ENCODE measurements at places on chromosomes 7 and 10.

DNA sequence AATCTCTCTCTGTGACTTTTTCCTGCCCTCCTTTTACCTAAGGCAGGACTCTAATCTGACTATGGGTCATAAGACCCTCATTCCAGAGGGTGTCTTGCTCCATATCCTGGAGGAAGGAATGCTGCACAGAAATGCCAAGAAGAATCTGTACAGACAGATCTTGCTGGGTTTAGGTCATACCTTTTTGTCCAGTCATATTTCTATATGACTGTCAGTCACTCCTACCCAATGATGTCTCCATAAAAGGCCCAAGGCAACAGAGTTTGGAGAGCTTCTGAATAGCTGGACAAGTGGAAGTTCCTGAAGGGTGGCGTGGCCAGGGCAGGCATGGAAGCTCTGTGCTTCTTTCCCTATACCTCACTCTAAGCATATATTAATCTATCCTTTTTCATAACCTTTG, 47.5 kb downstream of the FEZF1 start:
- DNase-seq, result no peak

DNA sequence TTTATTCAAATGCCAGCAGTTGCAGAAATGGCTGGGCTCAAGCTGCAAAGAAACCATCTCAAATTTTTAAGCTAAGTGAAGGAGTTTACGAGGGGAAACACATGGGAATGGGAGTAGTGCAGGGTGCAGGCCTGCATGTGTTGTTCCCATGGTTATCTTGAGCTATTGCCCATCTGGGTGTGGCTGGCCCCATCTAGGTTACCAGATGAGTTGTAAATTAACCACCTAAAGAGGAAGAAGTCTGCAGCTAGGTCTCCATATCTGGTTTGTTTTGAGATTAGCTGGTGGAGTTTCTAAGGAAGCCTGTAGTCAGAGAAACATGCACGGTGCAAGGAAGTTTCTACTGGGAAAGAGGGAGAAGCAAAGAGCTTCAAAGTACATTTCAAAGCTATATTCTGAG, 23.3 kb upstream of the STEAP2 start:
- DNase-seq, result no peak

GRCh38 chr10:88490231-88490980, 92.7 kb downstream of the RNLS start:
- no peak for DNase-seq

- no peak for DNase-seq
These were observed 88.7 kb downstream of the UBE2H start for GRCh38 chr7:129864042-129864441.

DNA sequence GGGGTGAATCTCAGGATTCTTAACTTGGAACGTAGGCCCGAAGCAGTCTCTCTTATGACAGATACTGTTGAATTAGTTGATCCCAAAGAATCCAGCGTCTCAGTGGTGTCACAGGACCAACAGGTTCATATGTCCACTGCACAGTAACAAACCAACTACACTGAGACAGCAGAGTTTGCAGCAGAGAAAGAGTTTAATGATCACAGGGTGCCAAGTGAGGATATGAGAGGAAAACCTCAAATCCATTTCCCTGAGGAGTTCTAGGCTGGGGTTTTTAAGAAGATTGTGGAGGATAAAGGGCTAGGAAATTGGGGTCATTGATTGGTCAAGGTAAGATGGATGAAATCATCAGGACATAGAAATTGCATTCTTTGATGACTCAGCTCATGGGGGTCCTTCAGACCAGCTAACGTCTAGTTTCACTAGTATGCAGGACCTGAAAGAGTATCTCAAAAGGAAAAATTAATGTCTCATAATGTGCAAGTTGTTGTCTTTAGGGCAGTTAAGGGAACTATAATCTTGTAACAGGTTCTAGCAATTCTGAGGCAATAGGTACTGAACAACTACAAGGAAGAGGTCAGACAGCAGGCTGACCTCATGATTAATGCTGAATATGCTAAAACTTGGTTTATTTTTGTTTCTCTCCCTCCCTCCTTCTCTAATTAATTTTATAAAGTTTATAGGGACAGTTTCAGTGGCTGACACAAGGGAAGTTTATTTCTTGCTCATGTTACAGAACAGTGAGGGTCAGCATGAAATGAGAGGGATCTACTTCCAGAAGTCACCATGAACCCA, 310.9 kb upstream of the NEBL start:
- no peak for DNase-seq

- no peak for DNase-seq
These were observed 291.2 kb upstream of the FZD1 start for GRCh38 chr7:90972906-90973550.

- DNase-seq, result no peak
These were observed 95.3 kb downstream of the HDAC9 start for GRCh38 chr7:18590744-18591340.

DNA sequence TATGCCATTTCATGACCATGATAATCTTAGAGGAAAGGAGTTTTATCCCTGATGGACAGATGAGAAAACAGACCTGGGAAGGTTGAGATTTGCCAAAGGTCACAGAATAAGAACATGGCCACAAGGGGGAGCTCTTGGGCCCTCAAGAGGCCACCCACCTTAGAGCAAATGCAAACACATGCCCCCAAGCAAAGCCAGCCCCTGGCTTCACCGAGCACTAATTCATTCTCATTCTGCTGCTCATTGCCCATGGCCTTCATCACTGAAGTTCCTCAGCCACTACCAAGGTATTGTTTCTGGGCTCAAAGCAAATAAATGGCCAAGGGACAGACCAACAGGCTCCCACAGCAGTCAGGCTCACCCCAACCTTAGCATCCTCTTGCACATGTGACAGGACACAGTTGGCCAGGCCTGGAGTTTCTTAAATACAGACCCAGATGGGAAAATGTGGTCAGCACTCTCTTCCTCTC, 44.2 kb downstream of the PDLIM1 start:
- DNase-seq, result peak; percentile 1

- no peak for DNase-seq
These were observed 1021.9 kb downstream of the LRMDA start for GRCh38 chr10:76453332-76453731.

GRCh38 chr10:22259280-22259679, 41.5 kb upstream of the EBLN1 start:
- no peak for DNase-seq

- DNase-seq, result no peak
These were observed 101.5 kb downstream of the ORC5 start for GRCh38 chr7:104106108-104106905.

DNA sequence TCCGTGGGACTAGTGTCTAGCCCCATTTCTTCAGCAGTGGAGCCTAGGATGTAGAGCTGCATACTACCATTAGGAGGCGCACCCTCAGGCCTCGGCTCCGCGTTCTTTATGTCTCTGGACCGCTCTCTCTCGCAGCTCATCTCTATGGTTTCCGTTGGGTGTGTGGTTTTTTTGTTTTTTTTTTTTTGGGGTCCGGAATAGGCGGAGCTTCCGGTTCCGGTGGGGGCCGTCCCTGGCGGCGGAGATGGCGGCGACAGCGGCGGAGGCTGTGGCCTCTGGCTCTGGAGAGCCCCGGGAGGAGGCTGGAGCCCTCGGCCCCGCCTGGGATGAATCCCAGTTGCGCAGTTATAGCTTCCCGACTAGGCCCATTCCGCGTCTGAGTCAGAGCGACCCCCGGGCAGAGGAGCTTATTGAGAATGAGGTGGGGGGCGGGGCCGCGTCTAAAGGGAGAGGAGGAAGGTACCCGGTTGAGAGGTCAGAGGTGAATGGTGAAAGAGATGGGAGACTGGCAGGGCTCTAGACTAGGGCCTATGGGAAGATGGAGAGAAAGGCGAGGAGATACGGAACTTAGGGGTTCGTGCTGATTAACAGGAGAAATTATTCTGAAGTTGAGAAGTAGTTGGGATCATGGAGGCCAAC, at the start of gene HIF1AN:
TSS of gene HIF1AN (plus strand) at position 229 of the 639 bp plus-strand sequence. CDS start at position 245, 16 bp downstream.
- peak; percentile 77 for DNase-seq

- DNase-seq, result no peak
These were observed 2.6 kb upstream of the CAMK2G start for GRCh38 chr10:73876971-73877370.

DNA sequence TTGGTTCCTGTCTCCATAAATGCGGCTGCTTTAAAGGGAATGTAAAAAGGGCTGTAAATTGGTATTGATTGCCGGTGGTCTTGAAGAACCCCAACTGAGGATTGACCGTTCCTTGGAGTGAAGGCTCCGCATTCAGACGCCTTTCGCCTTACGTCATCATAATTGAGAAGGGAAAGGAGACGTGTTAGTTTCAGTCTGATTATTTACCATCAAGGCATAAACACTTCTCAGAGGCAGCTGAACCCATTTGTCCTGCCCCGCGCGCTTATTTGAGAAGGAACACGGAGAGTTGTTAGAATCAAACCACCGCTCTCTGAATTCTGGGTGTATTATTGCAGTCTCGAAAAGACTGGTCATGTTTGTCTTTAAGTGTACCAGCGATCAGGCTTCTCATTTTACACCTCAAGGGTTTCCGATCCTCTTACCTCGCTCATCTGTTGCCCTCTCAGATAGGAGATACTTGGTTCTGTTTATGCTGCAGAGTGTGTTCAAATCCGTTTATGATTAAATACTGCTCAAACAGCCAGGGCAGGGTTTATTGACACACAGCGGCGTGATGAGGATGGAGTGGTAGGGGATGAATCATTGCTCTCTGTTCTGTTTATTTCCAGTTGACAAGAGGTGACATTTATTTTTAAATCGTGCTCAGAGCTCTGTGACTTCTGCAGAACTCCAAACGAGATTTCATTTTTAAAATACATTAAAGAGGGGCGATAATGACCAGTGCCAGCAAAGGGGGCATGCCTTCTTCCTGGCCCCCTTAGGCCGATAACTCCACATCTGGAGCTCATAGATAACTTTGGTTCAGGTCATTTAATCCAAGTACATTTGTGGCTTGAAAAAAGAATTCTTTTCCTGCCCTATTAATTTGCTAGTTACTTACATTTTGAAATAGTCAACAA, 30.4 kb downstream of the FOXK1 start:
- DNase-seq, result no peak

DNA sequence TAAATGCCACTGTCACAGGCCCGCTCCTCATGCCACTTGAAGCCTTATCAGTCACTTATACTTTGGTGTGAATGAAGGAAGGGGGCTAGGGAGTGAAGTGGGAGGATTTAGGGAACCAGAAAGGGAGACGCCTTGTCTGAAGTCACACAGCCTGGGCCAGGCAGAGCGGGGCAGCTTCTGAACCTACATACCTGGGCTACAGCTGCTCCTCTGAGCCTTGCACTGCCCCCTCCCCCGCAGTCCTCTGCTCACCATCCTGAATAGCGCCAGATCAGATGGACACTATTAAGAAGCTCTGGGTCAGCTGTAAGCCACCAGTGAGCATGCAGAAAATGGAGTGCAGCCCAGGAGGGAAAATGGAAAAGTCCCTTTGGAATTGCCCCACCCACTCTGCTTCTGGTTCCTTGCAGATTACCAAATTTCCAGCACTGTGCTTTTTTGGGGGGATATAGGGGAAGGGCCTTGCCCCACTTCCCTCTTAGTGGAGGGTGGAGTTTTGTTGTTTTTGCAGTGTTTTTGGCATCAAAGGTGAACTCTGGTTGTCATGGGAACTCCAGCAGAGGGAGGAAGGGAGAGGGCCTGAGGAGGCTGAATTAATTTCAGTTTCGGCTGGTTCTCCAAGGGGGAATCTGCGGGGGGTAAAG, 35.0 kb upstream of the ADCYAP1R1 start:
- no peak for DNase-seq

- DNase-seq, result no peak
These were observed 24.1 kb downstream of the PDLIM1 start for GRCh38 chr10:95266674-95267095.

GRCh38 chr10:51861731-51862130, 162.3 kb upstream of the CSTF2T start:
- no peak for DNase-seq

- DNase-seq, result no peak
These were observed 42.0 kb downstream of the PWWP2B start for GRCh38 chr10:132439025-132439388.

DNA sequence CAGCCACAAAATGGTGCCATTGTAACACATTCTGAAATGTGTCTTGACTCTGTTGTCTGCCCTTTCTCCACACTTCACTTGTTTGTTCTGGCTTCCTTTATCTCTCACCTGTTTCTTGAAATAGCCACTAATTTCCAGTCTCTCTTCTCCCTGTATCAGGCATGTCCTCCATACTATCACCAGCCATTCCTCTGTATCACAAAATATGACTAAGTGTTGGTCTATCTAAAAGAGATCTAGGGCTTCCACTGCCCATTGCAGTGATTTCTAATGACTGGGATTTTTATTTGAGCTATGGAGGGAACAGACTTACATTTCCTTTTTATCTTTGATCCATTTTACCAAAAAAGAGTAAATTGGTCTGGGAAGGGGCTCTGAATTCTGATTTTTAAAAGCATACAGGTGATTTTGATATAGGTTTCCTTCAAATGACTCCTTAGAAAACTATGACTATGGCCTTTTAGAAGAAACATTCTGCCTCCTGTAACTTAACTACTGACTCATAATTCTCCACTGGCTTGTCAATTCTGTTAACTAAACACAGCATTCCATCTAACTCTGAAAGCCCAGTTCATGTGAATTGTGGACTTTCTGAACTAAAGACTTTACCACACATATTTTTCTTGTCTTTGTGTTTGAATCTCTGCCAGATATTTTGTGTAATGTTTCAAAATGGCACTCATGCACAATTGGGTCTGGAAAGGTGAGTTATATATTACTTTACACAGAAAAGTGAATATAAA, 1121.4 kb downstream of the XPNPEP1 start:
- DNase-seq, result no peak

GRCh38 chr10:659688-660141, 29.8 kb downstream of the DIP2C start:
- DNase-seq, result no peak

DNA sequence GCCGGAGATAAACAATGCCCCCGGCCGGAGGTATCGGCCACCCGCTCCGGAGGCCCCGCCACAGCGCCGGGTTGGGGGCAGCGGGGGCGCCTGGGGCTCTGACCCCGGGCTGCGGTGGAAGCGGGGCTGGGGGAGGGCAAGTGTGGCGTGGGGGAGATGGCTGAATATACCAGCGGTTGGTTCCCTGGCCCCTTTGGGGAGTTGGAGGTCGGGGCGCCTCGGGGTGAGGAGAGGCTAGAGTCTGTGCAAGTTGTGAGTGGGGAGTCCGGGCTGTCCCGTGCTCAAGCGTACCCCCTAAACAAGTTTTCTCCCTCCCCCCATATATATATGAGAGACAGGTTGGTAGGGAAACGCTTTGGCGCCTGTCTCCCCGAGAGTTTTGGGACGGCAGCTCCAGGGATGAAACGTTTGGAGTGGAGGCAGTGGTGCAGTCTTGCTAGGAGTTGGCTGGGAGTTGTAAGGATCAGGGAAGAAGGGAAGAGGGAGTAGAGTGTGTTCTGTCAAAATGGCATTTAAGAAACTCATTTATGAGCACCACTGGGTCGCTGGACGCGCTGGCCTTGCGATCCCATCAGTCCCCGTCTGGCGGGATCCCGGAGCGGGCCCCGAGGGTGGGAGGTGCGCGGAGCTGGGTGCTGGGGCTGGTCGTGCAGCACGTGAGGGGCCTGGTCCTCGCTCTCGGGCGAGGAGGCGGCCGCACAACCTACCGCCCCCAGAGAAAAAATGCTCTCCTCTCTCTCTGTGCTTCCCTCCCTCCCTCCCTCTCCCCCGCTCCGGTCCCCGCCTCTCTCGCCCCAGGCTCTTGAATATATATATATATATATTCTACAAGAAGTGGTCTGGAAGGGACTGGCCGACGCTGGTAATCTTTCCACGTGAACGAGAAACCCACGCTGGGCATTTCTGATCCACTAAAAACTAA, 1.1 kb downstream of the TET1 start:
- DNase-seq, result no peak

- DNase-seq, result no peak
These were observed 956.5 kb downstream of the KCNMA1 start for GRCh38 chr10:76681153-76681552.
